ENCODE measurements at places on chromosomes 1 and 21.

DNA sequence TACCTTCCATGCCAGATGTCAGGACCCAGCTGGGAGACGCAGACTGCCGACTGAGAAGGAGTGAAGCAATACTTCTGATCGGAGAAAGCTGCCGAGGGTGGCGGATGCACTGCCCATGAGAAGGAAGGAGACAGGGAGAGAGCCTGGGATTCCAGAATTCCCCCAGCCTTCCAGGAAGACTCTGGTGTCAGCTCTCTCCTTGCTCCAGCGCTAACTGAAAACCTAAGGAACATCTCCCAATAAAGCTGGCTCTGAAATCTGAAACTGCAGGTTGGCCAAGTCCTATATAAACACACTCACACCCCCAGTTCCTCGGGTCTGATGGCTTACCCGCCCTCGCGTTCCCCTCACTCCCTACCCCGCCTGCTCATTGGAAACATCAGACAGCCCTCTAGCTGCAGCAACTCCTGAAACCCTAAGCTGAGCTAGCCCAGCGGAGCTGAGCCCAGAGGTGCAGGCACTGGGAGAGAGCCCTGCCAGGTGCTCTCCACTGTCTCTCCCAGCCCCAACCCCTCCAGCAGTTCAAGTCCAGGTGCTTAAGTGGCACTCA is 52.3 kb downstream of the PLEKHA6 start:
- no peak for DNase-seq

DNA sequence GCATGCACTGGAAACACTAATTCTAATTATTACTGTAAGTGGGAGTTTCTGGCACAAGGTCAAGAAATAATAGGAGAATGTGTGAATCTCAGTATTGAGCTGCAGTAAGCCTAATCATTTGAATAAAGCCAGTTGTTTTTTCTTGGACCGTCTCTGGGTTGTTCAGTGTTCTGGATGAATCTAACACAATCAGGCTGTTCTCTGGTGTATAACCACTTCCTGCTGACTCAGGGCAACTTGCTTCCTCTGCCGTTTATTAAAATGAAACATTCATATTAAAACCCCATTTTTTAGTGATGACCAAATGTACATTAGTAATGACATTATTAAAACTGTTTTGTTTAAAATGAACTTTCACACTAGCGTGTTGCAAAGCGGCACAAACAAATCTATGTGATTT is 273.1 kb upstream of the SNX7 start:
- no peak for DNase-seq

GRCh38 chr1:221522529-221522940 is 219.4 kb downstream of the DUSP10 start:
- no peak for DNase-seq

- DNase-seq = no peak
These were observed 42.4 kb downstream of the DAB1 start for GRCh38 chr1:57381426-57381825.

- no peak for DNase-seq
These were observed 95.9 kb downstream of the WDR64 start for GRCh38 chr1:241747992-241748391.

- DNase-seq = no peak
These were observed 63.5 kb downstream of the ETS2 start for GRCh38 chr21:38869196-38869595.

GRCh38 chr1:226643177-226643576 is 94.6 kb downstream of the STUM start:
- DNase-seq = peak; percentile 56

GRCh38 chr1:109427171-109427467 is 871 bp upstream of the PSMA5 start:
- DNase-seq = no peak

DNA sequence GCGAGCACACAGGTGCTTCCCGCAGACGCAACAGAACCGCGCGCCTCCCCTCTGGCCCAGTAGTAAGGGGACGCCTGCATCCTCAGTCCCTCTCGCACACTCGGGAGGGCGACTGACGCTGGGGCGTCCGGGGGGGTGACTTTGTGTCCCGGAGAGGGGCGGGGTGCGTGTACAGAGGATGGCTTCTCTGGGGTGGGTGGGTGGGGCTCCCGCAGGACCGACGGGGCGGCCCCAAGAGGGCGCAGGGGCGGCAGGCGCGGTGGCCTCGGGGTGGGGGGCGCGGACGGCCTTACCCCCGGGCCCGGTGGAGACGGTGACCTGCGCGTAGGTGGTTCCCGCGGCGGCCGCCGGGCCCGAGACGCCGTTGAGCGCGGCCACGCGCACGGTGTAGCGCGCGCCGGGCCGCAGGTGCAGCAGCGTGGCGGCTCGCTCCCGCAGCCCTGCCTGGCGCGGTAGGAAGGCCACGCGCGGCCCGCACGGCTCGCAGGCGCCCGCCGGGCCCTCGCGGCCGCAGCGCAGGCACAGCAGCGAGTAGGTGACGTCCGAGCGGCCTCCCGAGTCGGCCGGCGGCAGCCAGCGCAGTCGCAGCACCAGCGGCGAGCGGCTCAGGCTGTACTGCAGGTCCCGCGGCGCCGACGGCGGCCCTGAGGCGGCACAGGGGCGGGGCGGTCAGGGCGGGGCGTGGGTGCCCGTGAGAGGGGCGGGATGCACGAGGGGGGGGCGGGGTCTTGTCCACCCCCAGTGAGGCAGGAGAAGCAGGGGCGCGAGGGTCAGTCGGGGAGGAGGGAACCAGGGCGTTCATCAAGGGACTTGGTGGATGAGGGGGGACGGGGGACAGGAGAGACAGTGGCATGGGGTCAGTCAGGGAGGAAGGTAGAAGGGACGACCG is 12.1 kb downstream of the EPHA10 start:
- DNase-seq = no peak

GRCh38 chr21:30838536-30838935 is 9.0 kb upstream of the KRTAP7-1 start:
- no peak for DNase-seq

GRCh38 chr1:201332616-201333335 is 44.7 kb downstream of the TNNT2 start:
- DNase-seq = no peak

GRCh38 chr1:248858096-248858890 is 592 bp downstream of the ZNF692 start:
- DNase-seq = no peak

DNA sequence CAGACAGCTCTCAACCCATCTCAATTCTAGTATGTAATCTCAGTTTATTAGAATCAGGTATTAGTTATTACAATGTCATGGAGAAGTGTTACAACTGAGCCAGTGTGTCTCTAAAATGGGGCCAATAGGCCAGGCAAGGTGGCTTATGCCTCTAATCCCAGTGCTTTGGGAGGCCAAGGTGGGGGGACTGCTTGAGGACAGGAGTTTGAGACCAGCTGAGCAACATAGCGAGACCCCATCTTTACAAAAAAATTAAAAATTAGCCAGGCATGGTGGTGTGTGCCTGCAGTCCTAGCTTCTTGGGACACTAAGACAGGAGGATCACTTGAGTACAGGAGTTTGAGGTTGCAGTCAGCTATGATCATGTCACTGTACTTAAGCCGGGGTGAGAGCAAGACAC is 104.9 kb downstream of the BCAR3 start:
- no peak for DNase-seq

DNA sequence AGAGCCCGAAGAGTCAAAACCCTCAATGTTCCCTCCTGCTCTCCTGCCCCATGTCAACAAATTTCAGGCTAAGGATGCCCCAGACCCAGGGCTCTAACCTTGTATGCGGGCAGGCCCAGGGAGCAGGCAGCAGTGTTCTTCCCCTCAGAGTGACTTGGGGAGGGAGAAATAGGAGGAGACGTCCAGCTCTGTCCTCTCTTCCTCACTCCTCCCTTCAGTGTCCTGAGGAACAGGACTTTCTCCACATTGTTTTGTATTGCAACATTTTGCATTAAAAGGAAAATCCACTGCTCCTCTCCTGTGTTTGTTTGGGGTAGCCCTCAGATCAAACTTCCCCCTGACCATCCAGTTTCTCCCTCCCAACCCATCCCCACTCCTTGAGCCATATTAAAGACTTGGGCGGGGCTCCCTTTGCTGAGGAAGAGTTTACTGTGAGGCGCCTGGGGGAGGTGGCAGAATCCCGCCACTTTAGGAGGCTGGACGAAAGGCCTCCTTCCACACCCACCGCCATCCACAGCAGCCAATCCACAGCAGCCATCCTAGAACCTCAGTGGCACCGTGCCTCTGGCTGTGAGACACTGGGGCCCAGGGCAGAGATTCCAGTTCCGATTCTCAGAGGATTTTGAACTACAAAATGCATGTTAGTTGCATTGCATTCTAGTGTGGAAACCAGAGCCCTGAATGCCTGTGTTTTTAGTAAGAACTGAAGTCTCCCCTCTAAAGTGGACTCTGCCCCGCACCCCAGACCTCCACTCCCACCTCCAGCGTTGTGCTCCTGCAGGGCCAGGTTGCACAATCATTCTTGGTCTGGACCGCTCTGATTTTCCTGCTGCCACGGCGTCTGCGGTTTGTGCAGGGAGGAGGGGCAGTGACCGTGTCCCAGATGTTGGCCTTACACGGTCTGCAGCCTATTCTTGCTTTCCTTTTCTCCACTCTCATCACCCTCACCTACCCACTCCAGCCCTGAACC is 3.0 kb downstream of the OLFML3 start:
- DNase-seq = no peak

- DNase-seq = peak; percentile 34
These were observed 33.3 kb downstream of the LRP8 start for GRCh38 chr1:53294567-53294966.
